Urinary bladder (tissue), 4 donors: ENCODE measurements at places on chromosomes 2 and 18. TPM values are rescaled to one million over a fixed set of nuclear protein-coding genes. Genes with fewer than 3 reads are reported as not detected.
A peak's percentile ranks its signal among the peaks of the same experiment; 100 is the strongest.

DNA sequence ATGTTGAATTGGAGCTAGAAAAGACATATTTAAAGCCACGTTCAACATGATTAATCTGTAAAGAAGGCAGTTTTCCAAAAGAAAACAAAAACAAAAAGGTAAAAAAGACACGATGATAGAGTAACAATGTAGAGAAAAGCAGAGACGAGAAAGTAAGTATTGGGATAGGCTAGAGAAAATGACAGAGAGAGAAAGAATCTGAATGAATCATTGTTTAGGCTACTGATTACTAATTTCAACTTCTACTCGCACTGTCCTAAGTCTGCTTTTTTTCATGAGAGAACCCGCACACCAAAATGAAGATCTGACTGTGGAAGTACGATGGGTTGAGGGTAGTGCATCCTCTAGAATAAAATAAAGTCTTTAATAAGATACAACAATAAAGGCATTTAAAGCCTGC lies 1599.2 kb upstream of the TMEFF2 start:
- DNase-seq, result no peak

DNA sequence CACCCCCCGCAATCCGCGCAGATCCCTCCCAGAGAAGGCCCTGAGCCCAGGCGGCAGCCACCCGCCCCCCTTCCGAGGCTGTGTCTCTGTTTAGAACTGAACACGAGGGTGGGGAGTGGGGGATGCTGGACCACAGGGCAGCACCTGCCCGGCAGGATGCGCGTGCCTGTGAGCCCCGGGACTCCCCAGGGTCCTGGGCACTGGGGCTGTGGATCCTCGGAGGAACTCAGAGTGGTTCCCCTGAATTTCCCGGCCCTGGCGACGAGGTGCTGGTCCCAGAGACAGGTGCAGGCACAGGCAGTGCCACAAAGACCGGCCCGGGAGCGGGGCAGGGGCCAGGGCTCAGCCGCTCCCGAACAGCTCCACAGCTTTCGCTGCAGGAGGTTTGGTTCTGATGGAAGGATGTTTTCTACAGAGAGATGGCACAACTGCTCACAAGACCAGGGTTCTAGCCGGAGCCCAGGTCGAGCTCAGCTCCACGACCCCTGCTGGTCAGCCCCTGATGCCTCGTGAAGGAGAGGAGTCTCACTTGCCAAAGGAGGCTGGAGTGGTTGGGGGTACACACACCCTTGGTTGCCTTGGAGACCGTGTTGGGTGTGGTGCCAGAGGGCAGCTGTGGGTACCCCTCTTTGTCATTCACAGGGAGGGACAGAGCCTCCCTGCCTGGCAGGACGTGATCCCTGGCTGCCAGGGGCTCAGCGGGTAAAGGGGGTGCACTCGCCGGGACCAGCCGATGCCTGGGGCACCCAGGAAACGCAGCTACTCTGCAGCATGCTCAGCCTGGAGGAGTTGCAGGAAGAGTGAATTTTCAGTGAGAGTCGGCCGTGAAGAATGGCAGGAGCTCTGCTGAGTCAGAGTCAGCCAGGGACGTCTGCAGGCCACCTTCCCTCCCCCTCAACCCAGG lies 4.4 kb upstream of the NEU4 start:
- DNase-seq, result no peak

DNA sequence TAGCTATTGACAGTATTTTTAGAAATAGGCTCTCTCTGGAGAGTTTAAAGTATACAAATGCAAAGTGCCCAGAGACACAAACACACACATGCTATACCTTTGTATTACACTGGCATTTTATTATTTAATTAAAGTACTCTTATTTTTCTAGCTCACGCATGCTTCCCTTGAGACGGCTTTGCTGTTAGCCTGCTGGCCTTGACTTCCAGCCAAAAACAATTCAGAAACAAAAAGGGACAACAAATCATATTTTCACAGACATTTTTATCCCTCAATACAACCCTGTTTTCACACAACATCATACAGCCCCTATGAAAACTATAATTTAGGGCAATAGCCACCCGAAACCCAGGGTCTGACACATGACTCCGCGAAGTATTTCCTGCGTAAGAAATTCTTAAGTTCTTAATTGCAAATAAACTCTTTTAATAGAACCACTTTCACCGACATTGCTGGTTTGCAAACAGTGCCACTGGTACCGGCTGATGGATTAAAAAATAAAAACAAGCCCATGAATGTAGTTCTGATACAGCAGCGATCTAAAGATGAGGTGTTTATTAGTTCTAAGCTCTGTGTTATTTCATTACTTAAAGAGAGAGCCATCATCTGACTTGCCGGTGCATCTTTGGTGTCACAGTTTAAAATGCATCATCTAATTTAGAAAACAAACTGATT lies 185.1 kb downstream of the TCF4 start:
- DNase-seq, result no peak

DNA sequence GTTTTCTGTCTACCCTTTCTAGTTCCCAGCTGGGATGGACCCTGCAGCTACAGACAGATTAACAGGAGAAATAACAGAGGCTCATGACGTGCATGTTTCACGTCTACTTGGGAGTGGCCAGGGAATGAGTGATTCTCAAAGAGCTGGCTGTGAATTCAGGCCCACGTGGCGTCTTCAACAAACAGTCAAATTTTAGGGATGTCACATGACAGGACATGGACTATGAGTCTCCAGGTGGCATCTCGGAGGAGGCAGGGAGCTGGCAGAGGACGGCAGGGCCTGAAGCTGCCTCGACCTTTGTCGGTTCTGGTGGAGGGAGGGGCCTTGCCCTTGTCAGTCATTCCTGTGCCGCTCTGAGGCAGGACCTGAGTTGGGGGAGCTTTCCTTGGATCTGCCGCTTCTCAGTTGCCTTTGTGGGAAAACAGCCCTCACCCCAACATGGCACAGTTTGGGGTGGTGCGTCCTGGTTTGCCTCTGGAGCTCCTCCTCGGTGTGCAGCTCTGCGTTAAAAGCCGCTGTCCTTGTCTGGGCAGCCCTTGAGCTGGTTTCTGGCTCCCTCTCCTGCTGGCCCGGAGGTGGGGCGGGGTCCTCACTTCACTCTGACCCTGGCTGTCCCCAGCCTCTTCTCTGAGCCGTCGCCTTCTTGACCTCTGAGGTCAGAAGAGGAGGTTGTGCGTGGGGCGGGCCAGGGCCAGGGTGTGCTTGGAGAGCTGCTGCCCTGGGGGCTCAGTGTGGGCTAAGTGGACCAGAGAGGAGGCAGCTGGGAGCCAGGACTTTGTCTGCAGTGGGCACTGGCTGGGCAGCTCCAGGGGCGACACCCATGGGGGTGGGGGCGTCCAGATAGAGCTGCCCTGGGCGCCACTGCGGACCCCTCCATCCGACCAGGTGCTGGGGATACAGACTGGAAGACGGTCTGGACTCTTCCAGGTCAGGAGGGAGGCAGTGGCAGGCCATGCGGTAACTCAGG lies 12.1 kb upstream of the GAL3ST2 start:
- DNase-seq, result no peak

DNA sequence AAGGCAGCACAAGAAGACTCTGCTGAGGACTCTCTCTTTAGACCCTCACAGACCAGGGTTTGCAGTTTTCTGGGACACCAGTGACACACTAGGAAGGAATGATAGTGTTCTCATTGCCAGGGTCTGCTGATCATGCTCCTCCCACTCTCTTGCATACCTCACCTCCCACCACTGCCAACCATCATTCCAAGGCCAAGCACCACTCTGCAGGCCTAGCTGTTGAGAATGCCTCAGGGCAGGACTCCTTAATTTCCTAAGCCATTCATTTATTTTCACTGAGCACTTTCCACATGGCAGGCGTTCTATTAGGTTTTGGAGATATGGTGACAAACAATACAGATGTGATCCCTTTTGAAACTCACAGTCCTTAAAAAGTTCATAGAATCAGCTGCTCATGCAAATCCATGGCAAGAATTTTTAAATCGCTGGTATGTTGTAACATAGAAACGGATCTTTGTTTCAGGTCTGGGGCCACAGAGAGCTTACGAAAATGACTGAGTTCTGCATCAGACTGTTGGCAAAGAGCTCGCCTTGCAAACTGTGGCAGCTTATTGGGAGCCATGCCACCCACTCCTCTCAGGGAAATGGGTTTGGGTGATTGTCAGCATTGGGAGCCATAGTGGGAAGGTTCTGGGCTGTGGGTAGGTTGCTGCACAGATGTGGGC lies 78.5 kb downstream of the XDH start:
- no peak for DNase-seq

GRCh38 chr2:59746291-59746690 lies 807.2 kb downstream of the BCL11A start:
- no peak for DNase-seq

GRCh38 chr2:201879996-201880395 lies 73.7 kb downstream of the CDK15 start:
- DNase-seq, result no peak

- no peak for DNase-seq
Observed at GRCh38 chr18:44671914-44672313, 8.8 kb upstream of the SETBP1 start.

- DNase-seq, result peak; percentile 20
Observed at GRCh38 chr18:35289727-35290093, 319 bp downstream of the ZSCAN30 start.

GRCh38 chr2:182366628-182367027 lies 60.2 kb downstream of the PDE1A start:
- DNase-seq, result no peak

- no peak for DNase-seq
Observed at GRCh38 chr2:26759845-26760244, 4.2 kb upstream of the SLC35F6 start.

DNA sequence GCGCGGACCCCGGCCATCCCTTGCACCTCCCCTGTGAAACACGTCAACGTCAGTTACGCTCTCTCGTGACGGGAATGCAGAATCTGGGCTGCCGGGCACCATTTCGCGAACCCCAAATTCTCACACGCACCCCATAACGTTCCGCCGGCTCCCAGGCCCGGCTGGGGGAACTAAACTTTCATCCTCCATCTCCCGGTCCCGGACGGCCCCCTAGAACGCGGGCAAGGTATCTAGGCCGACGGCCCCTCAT lies 544 bp downstream of the DNAJC27 start:
- no peak for DNase-seq

DNA sequence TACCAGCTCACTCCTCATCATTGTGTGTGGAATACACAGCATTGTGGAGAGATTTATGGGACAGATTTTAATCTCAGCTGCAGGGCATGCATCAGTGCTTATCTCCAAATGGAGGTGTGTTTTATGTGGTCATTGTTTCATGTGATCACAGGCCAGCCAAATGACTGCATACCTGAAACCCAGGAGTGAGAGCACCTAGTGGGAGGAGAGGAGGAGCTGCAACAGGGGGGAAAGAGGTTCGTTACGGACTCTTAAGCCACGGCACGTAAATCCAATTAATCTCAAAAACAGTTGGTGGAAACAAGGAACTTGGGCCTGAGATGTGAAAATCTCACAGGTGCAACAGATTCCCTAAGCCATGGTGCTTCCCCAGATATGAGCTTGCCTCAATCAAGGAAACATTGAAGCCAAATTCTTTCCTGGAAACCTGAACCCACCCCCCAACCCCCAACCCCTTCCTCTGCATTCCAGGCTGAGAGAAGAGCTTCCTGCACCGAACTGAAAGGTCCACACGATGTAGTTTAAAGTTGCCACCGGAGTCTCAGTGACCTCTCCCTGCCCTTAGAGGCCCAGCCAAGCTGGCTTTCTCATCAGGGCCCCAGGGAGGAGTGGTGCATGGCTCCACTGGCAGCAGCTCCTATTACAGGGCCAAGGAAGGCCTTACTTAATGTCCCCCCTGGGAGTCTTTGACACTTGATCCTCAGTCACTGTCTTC lies 167.4 kb downstream of the C1D start:
- DNase-seq, result no peak

GRCh38 chr2:239244625-239245024 lies 156.2 kb downstream of the HDAC4 start:
- no peak for DNase-seq

- no peak for DNase-seq
Observed at GRCh38 chr2:104885119-104885782, 31.3 kb downstream of the POU3F3 start.

DNA sequence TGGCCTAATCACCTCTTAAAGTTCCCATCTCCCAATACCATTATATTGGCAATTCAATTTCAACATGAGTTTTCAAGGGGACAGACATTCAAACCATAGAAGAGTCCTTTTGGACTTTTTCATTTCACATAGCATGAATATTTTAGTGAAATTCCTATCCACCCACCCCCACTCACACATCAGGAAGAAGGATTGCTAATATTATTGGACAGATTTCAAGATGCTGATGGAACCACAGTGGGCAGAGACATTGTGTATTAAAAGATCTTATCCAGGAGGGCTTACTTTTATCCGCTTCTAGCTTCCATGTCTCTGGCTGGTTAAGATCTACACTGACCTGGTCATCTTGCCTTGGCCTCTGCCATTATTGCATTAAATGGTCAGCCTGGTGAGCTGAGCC lies 297.4 kb upstream of the ACVR2A start:
- DNase-seq, result no peak

GRCh38 chr18:46141199-46141598 lies 37.0 kb downstream of the HAUS1 start:
- no peak for DNase-seq

- no peak for DNase-seq
Observed at GRCh38 chr2:160077912-160078810, 15.7 kb upstream of the PLA2R1 start.

GRCh38 chr2:17943444-17943843 lies 65.0 kb downstream of the KCNS3 start:
- DNase-seq, result no peak

DNA sequence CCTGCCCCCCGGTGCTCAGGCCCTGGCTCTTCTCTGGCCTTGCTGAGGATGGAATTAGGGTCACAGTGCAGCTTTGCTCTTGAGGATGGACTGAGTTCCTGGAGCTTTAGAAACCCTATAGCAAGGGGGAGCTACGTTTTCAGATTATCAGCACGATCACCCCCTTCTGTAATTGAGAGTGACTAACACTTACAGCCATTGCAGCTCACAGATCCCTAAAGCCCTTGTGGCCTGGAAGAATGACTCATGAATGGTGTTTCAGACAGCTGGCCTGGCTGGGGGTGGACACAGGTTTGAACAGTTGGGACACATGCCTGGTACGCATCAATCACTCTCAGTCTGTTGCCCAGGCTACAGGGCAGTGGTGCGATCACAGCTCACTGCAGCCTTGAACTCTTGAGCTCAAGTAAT lies 79.7 kb upstream of the IGFBP5 start:
- DNase-seq, result no peak

DNA sequence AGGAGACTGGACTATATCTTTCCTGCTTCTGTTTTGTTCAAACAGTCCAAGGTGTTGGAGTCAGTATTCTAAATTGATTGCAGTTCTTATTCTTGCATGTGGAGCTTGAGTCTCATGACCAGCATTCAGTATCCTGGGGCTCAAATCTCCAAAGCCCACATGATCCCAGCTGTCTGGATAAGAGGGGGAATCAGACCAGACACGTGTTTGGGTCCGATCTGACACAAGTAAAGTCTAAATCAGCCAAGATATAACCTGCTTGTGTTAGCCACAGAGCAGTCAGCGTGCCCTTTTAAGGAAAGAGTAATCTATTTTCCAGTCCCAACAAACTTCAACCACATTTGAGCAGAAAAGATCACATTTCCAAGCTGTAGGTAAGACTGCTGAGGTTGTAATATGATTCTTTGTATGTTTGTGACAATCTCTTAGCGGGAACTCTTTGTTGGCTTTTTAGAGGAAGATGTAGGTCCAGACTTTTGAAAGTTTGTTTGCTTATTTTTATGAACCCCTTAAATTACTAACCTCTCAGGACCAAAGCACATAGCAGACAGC lies 334.6 kb downstream of the SLC4A3 start:
- DNase-seq, result no peak

RNASEH1 gene
- 18.1 TPM for total RNA-seq

NEU2 gene
- total RNA-seq, result not detected

PIKFYVE gene
- total RNA-seq, result 57.5 TPM

POTEJ gene
- not detected for total RNA-seq

PTPRN gene
- total RNA-seq, result 1.0 TPM

TRABD2A gene
- 1.3 TPM for total RNA-seq

ARHGAP15 gene
- total RNA-seq, result 107 TPM

SLC4A5 gene
- total RNA-seq, result 3.8 TPM

NLRC4 gene
- 1.7 TPM for total RNA-seq
